NCI-H510A (cell line): ENCODE measurements at places on chromosomes 16 and 17.

GRCh38 chr16:72910381-72910780 lies 137.5 kb downstream of the ZFHX3 start:
- no peak for DNase-seq

DNA sequence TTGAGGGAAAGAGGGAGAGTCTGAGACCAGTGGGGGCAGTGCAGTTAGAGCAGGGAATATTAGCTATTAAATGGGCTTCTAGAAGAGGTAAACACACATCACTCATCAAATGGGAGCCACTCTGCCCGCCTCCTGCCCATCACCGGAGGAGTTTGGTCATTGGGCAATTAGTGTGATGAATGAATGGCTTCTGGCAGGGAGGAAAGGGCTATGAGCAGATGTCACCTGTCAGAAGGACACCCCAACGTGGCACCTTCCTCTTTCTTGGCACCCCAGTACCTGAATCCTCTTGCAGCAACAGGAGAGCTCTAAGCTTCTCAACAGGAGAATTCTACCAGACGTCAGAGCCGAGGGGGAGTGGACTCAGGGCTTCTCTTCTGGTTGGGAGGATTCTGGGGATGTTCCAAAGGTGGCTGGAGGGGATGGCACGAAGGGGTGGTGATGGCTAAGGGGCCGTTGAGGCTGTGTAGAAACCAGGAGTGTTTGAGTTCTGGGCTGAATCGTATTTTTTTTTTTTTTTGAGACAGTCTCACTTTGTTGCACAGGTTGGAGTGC lies 11.0 kb downstream of the C1QTNF1 start:
- DNase-seq: no peak

GRCh38 chr16:12205378-12206097 lies 229.0 kb downstream of the SNX29 start:
- no peak for DNase-seq

DNA sequence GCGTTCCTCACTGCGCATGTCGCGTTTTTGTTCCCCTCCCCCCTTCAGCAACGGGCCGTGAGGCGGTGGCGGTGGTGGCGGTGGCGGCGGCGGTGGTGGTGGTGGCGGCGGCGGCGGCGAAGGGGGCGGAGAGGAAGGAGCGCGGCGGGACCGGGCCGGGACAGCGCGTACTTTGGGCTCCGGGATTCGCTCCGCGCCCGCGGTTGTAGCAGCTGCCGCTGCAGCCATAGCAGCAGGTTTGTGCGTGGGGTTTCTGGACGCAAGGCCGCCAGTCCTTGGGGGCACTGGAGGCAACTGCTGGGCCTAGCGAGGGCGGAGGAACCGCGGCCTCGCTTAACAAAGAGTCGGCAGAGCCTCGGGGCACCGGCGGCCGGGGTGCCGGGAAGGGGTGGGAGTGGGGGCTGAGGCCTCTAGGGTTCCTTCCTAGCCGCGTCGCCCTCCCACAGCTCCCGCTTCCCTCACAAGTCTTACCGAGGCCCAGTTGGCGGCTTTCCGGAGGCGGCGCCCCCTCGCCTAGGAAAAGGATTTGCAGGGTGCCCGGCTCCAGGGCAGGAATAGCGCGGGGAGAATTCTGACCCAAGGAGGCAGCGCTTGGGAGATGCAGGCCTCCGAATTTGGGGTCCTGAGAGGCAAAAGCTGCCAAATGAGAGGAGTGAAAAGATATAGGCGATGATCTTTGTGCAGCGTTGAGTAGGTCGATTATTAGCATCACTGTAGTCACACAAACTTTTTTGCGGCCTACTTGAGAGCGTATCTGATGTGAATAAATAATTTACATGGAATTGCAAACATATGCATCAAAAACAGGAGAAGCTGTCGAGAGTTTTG lies at the start of gene DDX42:
Gene DDX42 (plus strand): TSS at position 30 of the 828 bp plus-strand sequence. CDS start 12,880 bp downstream, outside the sequence.
- peak; percentile 29 for DNase-seq

GRCh38 chr16:86982347-86982596 lies 334.9 kb downstream of the C16orf95 start:
- DNase-seq: no peak

DNA sequence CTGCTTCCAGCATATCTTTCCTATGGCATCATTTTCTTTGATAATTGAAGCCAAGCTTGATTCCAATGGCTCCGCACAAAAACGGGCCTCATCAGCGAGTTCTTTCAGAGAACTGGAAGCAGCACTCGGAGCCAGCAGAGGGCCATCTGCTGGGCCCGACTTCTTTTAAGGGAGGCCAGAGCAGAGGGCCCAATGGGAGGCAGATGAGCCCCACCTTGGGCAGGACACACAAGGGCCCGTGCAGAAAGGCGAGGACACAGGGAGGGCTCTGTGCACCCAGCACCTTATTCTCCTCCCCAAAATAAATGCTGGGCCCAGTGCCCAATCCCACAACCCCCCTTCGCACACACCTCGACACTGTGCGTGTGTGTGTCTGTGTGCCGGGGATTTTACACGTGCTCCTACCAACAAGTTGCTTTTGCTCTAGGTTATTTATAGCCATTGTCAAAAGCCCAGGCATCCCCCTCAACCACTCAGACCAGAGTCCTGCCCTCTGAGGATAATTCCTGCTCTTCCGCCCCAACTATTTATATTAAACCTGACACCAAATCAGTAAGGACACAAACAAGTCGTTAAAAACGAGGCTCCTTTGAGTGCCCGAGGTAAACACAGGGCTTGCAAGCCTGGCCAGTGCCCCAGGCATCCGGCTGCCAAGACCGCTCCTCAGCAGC lies 6.8 kb downstream of the AXIN2 start:
- peak; percentile 69 for DNase-seq

DNA sequence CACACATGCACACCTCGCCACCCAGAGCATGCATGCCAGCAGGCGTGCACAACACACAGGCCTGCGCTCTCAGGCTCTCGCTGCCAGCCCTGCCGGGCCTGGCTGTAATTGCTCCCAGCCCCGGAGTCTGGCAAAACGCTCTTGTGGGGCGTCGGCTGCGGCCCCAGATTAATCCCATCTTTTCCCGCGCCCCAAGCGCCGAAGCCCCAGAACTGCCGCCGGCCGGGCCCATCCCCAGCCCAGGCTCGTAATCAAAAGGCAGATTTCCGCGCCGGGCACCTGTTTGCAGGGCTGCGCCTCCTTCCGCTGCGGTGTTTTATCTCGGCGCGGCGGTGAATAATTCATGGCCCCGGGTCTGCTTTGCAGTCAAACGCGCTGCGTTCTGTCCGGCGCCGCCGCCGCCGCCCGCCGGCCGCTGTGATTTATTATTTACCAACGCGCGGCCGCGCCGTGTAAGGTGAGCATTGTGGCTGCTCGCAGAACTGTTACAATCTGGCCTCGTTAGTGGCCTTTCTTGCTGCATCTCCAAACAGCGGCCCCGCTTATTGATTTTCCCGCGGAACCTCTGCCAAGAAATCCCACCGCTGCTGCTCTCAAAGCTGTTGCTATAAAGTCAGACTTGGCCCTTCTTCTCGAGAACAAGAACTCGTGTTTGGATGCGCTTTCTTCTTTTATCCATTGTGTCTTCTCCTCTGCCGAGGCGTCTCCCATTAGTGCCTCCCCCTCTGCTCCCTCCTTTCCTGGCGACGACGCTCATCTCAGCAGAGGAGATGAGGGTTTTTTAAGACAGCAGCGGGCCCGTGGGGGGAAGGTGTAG lies 126.1 kb downstream of the IRX5 start:
- peak; percentile 13 for DNase-seq

DNA sequence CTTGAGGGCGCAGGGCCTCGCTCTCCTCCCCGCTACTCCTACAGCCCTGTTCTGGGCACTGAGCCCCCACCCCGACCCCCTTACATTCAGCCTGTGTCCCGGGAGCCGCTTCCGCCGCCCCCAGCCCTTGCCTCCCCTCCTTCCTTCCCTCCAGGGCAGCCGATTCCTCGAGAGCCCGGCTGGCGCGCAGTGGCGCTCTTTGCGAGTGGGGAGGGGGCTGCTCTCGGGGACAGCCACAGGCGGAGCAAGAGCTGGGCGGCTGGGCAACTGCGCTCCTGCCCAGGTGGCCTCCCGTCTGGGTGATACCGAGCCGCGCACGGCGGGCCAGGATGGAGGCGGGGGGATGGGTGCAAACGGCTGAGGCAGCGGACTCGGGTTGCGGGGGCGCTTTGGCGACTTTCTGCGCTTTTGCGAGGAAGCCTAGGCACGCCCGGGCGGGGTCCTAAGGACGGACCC lies 1.2 kb downstream of the MMP15 start:
- no peak for DNase-seq

GRCh38 chr17:67441052-67441895 lies 64.2 kb downstream of the PITPNC1 start:
- no peak for DNase-seq

DNA sequence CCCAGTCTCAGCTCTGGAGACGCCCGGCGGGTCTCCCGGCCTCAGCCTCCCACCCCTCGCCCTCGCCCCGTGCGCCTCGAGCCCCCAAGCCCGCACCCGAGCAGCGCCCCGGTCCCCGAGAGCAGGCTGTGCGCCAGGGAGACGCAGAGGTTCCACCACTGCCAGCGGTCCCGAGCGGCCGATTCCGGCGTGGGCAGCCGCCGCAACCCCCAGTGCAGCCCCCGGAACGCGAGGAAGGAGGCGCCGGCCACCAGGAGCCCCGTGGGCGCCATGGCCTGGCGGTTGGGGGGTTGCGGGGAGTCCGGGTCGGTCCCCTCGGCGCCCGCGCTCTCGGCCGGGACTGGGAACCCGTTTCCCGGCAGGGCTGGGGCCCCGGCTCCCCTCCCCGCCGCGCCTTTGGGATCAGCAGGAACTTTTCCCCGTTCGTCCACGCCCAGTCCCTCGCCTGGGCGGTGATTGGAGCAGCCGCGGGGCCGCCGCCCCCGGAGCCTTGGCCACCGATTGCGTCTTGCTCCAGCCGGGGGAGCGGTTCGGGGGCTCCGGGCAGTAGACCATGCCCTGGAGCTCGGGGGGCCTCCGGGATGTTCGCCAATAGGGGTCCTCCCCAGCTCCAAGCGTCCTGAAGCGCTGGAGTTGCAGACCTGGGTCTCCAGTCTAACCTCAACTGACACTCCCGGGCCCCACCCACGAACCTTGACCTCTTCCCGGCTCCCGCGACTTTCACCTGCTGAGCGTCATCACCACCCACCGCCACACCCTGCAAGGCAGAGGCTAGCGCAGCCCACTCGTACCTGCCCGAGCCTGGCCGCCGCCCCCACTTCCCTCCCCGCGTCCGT lies at the start of gene TLCD2:
Gene TLCD2 (minus strand): TSS at position 407 of the 836 bp plus-strand sequence. CDS start 135 bp downstream, at position 272.
- no peak for DNase-seq

GRCh38 chr16:87560428-87561199 lies 41.7 kb upstream of the JPH3 start:
- DNase-seq: no peak

DNA sequence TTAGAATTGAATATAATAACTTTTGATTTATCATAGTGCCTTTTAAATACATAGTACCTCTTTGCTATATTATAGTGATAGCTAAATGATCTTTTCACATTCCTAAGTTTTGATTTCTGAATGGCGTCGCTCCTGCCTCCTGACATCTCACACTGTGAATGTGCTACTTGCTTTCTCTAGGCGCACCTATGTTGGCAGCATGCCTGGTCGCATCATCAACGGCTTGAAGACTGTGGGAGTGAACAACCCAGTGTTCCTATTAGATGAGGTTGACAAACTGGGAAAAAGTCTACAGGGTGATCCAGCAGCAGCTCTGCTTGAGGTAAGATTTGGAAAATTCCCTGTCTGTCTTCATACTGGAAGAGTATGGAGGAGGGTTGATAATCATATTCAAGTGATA lies 29.8 kb upstream of the ABCC11 start:
- DNase-seq: no peak

DNA sequence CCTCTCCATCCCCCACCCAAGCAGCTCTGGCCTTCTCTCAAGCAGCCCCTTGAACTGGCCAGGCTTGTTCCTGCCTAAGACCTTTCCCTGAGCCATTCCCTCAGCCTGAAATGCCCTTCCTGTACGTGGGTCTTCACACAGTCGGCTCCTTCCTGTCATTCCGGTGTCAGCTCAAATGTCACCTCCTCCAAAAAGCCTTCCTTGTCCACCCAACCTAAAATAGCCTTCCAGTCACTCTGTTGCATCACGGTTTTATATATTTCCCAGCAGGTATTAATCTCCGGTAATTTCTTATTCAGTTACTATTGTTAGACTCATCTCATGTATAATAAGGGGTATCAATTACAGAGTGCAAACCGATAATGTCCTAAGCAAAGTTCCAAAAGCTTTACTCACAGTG lies 51.8 kb downstream of the C17orf67 start:
- DNase-seq: no peak

DNA sequence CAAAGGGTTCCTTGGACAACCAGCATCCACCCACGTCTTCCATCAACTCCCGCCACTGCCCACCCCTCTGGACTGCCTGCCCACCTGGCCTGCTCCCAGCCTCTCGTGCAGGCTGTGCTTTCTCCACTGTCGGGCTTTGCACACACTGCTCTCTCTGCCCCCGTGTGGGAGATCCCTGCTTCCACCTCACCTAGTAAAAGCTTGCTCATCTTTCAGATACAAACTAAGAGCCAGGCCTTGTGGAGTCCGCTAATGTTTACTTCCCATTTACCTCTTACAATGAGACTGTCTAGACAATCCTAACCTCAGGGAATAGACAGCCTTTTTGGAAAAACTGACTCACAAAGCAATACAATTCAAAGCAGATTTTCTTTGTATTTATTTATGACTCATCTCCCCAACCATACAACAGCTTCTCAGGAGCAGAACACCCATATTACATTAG lies 67.6 kb downstream of the USP31 start:
- DNase-seq: no peak

- peak; percentile 7 for DNase-seq
Measured at GRCh38 chr17:67322042-67322787, 44.2 kb downstream of the PSMD12 start.

DNA sequence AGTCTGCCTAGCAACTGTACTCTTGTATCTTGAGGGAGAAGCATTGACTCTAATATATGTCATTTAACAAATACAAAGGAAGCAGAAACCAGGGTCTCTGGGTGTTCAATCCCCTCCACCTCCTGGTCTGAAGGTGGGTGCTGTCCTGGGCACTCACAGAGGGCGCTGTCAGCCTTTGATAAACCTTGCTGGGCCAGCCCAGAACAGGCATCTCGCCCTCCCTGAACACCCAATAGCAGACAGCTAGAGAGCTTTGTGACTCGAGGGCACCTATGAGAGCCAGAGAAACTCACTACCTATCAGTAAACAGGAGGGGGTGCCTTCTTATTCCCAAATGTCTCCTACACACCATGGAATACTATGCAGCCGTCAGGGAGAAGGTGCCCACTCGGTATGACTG lies 6.4 kb upstream of the PIPOX start:
- no peak for DNase-seq

DNA sequence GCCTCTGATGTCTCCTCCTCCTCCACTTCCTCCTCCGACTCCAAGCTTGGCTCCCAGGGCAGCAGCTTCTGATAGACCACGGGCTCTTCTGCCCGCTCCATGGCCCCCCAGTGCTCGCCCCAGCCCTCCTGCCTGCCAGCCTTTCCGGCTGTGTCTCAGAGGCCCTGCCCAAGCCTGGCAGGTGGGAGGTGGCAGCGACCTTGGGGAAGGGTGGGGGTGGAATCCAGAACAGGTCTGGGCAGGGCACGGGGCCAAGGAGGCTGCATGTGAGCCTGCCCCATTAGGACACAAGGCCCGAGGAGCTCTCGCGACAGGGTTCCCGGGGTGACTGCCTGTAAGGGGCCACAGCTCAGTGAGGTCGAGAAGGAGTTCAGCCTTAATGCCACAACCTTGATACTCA lies at the start of gene GGT6:
Gene GGT6 (minus strand): TSS at position 157 of the 400 bp plus-strand sequence. CDS start 56 bp downstream, at position 101.
- no peak for DNase-seq
